HT1080 (cell line): ENCODE measurements at places on chromosomes 7 and 10. TPM values are rescaled to one million over a fixed set of nuclear protein-coding genes. Genes with fewer than 3 reads are reported as not detected.

DNA sequence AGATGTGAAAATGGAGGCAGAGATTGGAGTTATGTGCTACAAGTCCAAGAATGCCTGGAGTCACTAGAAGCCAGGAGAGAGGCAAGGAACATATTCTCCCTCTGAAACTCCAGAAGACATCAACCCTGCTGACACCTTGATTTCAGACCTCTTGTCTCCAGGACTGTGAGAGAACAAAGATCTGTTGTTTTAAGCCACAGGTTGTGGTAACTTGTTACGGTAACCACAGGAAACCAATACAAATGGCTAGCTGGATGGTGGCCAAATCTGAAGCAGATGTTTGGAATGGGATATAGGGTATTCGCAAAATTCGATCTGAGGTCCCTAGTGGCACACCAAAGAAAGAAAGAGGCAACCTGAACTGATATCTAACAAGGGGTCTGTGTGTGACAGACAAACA lies 129.0 kb downstream of the HERPUD2 start:
- peak; percentile 32 for DNase-seq

DNA sequence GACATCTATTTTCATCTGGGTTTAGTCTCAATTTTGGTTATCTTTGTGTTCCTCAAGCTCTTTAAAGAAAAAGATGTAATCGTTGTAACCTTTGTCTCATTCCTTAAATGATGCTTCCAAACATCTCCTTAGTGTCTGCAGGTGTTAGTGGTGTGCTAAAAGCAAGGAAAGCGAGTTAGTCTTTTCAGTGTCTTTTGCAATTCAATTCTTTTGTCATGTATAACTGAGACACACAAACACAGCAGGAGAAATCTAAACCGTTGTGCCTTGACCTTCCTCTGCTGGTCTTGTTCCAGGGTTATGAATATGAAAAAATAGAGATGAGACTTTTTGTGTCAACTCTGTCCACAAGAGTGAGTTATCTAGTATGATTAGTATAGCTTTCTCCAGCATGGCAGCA lies 40.7 kb downstream of the PIK3CG start:
- no peak for DNase-seq

DNA sequence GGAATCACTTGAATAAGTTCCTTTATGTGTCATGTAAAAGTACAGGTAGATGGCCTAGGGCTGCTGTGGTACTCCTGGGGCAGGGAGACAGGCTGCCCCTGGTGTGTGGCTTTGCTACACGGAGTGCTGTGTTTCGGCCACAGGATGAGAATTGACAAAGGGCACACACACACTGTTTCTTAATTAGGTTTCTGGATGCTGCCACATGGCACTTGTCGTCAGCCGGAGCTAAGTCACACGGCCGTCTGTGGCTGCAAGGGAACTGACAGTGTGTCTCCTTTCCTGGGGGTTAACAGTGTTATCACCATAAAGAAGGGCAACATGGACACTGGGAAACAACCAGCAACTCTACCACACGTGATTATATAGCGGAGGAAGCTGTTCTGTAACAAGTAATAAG lies 55.7 kb upstream of the CREB5 start:
- DNase-seq, result no peak

- no peak for DNase-seq
Observed at GRCh38 chr10:125881192-125881591, at the start of gene DHX32. Gene DHX32 (minus strand): TSS chr10:125881292. CDS start chr10:125880824, 468 bp downstream.

BICC1 gene
- total RNA-seq, result 7.9 and 8.7 TPM in 2 replicates
